WTC11 (cell line): ENCODE measurements at places on chromosomes 1 and 21. TPM values are rescaled to one million over a fixed set of nuclear protein-coding genes. Genes with fewer than 3 reads are reported as not detected.

- no peaks in the 10 kb centered on the region for H3K27me3 ChIP-seq
- no peak for DNase-seq
- peaks cover 15% of the 10 kb centered on the region for H3K4me1 ChIP-seq
- no peak overlapping the region for H3K27ac ChIP-seq
- H3K4me3 ChIP-seq: no peak overlapping the region
Observed at GRCh38 chr1:97350241-97350640, 570.6 kb downstream of the DPYD start.

CYP2J2 gene
- 0.46 to 0.96 TPM (median 0.92 TPM) in 3 replicates for total RNA-seq

CD1B gene
- not detected in 3 replicates for total RNA-seq

DNA sequence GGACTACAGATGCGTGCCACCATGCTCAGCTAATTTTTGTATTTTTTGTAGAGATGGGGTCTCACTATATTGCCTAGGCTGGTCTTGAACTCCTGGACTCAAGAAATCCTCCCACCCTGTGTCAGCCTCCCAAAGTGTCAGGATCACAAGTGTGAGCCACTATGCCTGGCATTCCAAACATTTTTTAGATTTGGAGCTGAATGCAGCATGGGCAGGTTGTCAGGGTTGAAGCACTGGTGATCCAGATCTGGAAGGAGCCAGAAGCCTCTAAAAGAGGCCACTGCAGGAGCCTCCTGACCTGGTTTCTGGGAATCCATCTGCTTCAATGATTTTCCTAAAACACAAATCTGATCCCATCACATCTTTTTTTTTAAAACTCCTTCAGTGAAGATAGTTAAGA is 1.8 kb upstream of the CTPS1 start:
- no peaks in the 10 kb centered on the region for H3K36me3 ChIP-seq
- no peak overlapping the region for H3K27ac ChIP-seq
- H3K4me3 ChIP-seq: no peak overlapping the region
- peaks cover 23% of the 10 kb centered on the region for H3K4me1 ChIP-seq

FCGR2B gene
- total RNA-seq: 0.09 to 0.11 TPM in 2 of 3 replicates, not detected in the other

GRCh38 chr1:107563441-107563840 is 401.5 kb downstream of the VAV3 start:
- H3K36me3 ChIP-seq: no peaks in the 10 kb centered on the region
- no peaks in the 10 kb centered on the region for H3K4me1 ChIP-seq
- H3K27me3 ChIP-seq: no peaks in the 10 kb centered on the region
- H3K4me3 ChIP-seq: no peak overlapping the region
- H3K27ac ChIP-seq: no peak overlapping the region

DNAJC28 gene
- 2.6 to 4.0 TPM (median 3.5 TPM) in 3 replicates for total RNA-seq

GRCh38 chr1:94325377-94326302 is 88.3 kb upstream of the ARHGAP29 start:
- no peaks in the 10 kb centered on the region for H3K36me3 ChIP-seq
- no peak for DNase-seq
- peaks cover 7% of the 10 kb centered on the region; the same call in 1 of the 2 replicates for H3K27me3 ChIP-seq
- no peak overlapping the region for H3K4me3 ChIP-seq
- H3K27ac ChIP-seq: no peak overlapping the region
- H3K4me1 ChIP-seq: peaks cover 64% of the 10 kb centered on the region

DNA sequence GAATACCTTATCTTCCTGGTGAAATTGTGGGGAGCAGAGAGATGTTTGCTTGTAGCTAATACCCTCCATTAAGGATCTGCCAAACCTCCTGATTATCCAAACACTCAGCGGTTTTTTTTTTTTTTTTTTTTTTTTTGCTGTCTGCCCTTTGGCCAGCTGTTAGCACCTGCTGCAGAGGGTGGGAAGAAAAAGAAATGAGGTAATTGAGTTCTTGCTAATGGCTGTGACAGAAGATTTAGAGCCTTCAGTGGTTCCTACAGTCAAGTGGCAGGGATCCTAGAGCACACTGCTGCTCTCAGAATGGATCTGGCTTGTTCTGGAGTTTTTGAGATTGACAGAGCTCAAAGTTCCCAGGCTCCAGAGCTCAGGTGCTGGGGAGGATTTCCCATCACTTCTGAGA is 342.5 kb downstream of the DISC1 start:
- DNase-seq: no peak
- no peaks in the 10 kb centered on the region for H3K27me3 ChIP-seq
- peaks cover 4% of the 10 kb centered on the region; the same call in 1 of the 2 replicates for H3K36me3 ChIP-seq
- peaks cover 7% of the 10 kb centered on the region for H3K4me1 ChIP-seq

GRCh38 chr1:60228041-60228491 is 154.5 kb upstream of the C1orf87 start:
- no peak for DNase-seq
- 0 out of 2 replicates have a peak, but pooled peaks cover 4% of the 10 kb centered on the region for H3K4me1 ChIP-seq
- H3K36me3 ChIP-seq: no peaks in the 10 kb centered on the region
- no peak overlapping the region for H3K4me3 ChIP-seq

MYBPHL gene
- total RNA-seq: 0.23 to 1.2 TPM (median 0.94 TPM) in 3 replicates

DNA sequence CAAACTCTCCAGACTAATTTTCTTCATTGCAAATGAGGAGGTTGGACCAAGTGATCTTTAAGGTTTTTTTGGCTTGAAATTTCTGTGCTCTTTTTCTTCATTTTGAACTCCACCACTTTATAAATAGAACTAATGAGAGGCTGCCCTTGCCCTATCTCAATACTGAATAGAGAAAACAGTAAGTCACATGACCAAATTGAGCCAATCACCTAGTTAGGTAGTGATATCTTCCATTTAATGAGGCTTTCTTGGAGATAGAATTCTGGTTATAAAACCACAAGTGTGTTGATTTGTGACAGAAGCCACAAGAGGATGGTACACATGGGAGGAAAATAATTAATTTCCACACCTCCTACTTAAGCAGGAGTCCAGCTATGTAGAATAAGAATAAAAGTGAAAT is 263.4 kb upstream of the SNX7 start:
- no peak overlapping the region for H3K27ac ChIP-seq
- H3K4me3 ChIP-seq: no peak overlapping the region
- H3K36me3 ChIP-seq: no peaks in the 10 kb centered on the region
- no peaks in the 10 kb centered on the region for H3K4me1 ChIP-seq
- H3K27me3 ChIP-seq: no peaks in the 10 kb centered on the region

DNA sequence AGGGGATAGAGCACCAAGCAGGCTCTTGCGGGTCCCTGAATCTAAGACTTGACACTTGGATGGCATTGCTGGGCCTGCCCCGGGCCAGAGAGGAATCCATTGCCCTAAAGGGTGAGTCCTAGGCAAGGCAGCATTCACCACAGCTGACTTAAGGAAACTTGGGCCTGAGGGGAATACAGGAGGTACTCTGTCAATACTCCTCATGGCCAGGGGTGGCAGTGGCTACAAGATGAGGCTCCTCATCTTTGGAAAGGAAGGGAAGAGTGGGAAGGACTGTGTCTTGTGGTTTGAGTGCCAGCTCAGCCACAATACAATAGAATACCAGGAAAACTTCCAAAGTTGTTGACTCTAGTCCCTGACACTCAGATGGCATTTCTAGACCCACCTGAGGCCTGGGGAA is 5.1 kb downstream of the KRTAP22-1 start:
- DNase-seq: peak; percentile 42
- H3K4me3 ChIP-seq: no peak overlapping the region
- H3K27me3 ChIP-seq: no peaks in the 10 kb centered on the region

RASAL2 gene
- total RNA-seq: 25.7 to 29.5 TPM (median 27.5 TPM) in 3 replicates

ZNF684 gene
- 5.0 to 9.8 TPM (median 7.7 TPM) in 3 replicates for total RNA-seq

DNA sequence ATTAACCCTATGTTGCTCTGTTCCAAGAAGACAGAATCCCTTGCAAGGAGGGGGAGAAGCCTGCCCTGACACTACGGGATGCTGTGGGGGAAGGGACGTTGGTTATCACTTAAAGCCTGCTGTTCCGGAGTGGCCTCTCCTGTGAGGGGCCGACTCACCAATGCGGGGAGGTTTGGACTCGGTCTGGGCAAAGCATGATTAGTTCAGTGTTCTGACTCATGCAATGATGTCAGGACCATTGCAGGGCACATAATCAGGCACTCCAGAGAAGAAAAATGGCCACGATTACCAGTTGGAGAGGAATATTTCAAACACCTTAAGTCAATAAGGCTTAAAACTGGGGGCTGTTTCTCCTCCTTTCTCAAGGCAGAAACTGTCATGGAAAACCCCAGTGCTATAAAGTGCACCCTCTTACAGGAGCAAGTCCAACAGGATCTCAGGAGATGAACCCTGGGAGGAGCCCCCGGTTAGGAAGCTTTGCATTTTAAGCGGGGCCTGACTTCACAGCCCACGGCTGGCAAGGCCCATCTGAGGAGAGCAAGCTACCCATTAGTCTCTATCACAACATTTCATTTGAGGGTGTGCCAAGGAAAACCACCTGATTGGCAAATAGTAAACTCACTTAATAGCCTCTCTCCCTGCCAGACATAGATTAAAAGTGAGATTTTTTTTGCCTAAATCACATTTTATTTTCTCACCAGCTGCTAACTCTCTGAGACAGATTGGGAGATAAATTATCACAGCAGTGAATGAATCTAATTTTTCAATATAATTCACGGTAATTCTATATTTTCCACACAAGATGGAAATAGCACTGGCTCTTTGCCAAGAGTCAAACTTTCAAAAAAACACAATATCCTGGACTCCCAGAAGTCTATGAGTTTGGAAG is 202.5 kb downstream of the C1orf94 start:
- no peak overlapping the region for H3K27ac ChIP-seq
- no peak overlapping the region for H3K4me3 ChIP-seq
- H3K27me3 ChIP-seq: peaks cover 22% of the 10 kb centered on the region
- peaks cover 3% of the 10 kb centered on the region; the same call in 1 of the 2 replicates for H3K4me1 ChIP-seq
- no peak for DNase-seq

GRCh38 chr1:13228343-13228781 is 2.4 kb upstream of the PRAMEF18 start:
- H3K27me3 ChIP-seq: peaks cover 16% of the 10 kb centered on the region
- H3K27ac ChIP-seq: no peak overlapping the region
- H3K4me1 ChIP-seq: no peaks in the 10 kb centered on the region
- H3K36me3 ChIP-seq: peaks cover 60% of the 10 kb centered on the region

GRCh38 chr1:174217787-174218574 is 58.7 kb downstream of the RABGAP1L start:
- no peaks in the 10 kb centered on the region for H3K4me1 ChIP-seq
- no peaks in the 10 kb centered on the region for H3K27me3 ChIP-seq
- no peak overlapping the region for H3K27ac ChIP-seq
- H3K36me3 ChIP-seq: peaks cover 18% of the 10 kb centered on the region
- DNase-seq: no peak
- no peak overlapping the region for H3K4me3 ChIP-seq

TLCD4 gene
- total RNA-seq: 2.0 to 4.7 TPM (median 3.5 TPM) in 3 replicates
